Muscle of arm (tissue), 14 donors: ENCODE measurements at places on chromosomes 16 and 17. TPM values are rescaled to one million over a fixed set of nuclear protein-coding genes. Genes with fewer than 3 reads are reported as not detected.

TEKT1 gene
- polyA plus RNA-seq = not detected

DOC2B gene
- polyA plus RNA-seq = not detected

TMEM88 gene
- polyA plus RNA-seq = 21.1 TPM

RAD51D gene
- polyA plus RNA-seq = 5.9 TPM

KRTAP3-2 gene
- 0.71 TPM for polyA plus RNA-seq

C16orf82 gene
- polyA plus RNA-seq = not detected

SNX20 gene
- 1.9 TPM for polyA plus RNA-seq

DNA sequence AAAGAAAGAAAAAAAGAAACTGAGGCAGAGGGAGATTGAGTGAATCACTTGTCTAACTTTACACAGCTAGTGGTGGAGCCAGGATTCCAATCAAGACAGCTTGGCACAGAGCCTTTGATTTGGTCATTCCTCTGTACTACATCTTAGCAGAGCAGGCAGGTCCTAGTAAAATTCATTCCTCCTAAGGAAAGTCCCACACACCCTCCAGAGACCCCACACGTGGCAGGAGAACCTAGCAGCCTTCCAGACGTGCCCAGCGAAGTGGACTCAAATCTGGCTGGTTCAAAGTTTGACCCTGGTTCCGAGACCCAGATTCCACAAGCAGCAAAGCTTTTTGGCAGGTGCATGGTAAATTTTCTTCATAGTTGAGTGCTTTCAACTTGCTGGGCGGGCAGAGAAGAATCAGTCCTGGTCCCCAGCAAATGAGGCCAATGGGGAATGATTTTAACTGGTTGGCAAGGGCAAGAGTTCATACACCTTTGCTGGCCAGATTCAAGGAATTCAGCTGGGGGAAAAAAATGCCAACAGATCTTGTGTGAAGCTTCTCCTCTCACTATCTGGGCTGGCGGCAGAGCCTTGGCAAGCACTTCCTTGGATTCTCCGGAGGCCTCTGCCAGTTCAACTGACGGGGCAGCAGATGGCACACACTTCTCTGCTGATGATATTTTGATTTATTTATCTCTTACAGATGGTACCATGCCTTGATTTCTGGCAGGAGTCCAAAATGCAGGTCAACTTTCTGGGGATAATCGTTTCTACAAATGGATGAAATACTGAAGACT, 82.4 kb downstream of the GSG1L start:
- no peak for DNase-seq

GRCh38 chr17:54891176-54891821, 9.4 kb upstream of the TOM1L1 start:
- peak; percentile 62 for DNase-seq

- no peak for DNase-seq
These were observed 3.2 kb upstream of the PHLPP2 start for GRCh38 chr16:71727551-71728324.

DNA sequence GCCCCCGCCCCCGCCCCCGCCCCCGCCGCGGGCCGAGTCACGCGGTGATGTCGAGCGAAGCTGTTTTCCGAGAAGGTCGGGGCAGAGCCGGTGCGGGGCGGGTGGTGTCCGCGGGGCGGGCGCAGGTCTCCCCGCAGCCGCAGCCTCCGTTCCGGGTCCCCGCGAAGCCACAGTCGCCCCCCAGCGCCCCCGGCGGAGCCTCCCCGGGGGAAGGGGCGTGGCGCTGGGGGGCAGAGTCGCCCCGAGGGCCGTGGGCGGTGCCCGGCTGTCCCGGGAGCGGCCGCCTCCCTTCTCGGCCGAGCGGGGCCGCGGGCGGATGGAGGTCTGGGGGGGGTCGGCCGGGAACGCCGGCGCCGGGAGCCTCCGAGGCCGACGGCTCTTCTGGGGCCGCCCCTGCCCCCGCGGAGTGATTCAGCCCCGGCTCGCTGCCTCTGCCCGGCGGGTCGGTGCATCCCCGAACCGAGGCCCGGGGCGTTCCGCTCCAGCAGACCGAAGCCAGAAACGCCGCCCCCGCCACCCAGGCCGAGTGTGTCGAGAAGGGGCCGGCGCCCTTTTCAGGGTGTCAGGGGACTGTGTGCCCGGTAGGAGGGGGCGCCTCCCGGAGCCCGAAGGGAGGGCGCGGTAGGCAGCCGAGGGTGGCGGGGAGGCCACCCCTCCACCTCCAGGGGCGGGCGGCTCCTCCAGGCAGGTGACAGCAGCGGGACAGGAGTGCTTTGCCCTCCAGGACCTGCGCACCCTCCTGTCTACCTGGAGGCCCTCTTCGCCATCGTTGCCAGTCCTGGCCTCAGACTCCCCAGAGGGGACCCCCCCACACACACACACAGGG, 1.7 kb downstream of the METRNL start:
- DNase-seq = no peak

DNA sequence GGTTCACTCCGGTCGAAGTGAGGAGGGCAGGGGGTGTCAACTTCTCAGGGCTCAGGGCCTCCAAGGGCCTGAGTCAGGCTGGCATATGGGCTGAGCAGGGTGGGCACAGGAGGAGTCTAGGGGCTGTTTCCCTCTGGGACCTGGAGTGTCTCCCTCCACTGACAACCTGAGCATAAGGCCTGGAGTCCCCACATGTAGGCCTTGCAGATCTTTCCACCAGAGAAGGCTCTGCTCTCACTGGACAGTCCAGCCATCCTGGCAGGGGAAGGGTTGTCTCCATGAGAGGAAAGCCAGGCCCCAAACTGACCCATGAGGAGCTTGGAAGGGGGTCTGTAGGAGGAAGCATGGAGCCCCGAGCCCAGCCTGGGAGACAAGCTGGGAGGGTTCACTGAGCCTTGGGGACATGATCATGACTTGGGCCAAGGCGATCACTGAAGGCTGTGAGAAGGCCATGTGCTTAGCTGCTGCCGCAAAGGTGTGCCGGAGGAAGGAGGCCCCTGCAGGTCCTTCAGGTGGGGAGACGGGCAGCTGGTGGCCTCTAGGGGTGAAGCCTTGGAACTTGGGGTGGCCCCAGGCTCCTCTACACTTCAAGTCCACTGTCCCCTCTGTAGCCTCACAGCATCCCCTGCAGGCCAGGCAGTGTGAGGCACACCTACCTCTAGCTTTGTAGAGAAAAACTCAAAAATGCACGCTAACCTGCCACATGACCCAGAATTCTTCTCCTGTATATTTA, 9.9 kb downstream of the CMTM2 start:
- no peak for DNase-seq

GRCh38 chr17:28018439-28019070, 23.9 kb upstream of the NLK start:
- DNase-seq = no peak

GRCh38 chr17:74736513-74737298, at the start of gene RAB37:
TSS of gene RAB37 (plus strand) at chr17:74737256. CDS start at chr17:74737273, 17 bp downstream.
- DNase-seq = no peak

- no peak for DNase-seq
These were observed 24.9 kb downstream of the MRTFB start for GRCh38 chr16:14095883-14096551.

- DNase-seq = no peak
These were observed 147.6 kb downstream of the C16orf95 start for GRCh38 chr16:87169509-87169995.

DNA sequence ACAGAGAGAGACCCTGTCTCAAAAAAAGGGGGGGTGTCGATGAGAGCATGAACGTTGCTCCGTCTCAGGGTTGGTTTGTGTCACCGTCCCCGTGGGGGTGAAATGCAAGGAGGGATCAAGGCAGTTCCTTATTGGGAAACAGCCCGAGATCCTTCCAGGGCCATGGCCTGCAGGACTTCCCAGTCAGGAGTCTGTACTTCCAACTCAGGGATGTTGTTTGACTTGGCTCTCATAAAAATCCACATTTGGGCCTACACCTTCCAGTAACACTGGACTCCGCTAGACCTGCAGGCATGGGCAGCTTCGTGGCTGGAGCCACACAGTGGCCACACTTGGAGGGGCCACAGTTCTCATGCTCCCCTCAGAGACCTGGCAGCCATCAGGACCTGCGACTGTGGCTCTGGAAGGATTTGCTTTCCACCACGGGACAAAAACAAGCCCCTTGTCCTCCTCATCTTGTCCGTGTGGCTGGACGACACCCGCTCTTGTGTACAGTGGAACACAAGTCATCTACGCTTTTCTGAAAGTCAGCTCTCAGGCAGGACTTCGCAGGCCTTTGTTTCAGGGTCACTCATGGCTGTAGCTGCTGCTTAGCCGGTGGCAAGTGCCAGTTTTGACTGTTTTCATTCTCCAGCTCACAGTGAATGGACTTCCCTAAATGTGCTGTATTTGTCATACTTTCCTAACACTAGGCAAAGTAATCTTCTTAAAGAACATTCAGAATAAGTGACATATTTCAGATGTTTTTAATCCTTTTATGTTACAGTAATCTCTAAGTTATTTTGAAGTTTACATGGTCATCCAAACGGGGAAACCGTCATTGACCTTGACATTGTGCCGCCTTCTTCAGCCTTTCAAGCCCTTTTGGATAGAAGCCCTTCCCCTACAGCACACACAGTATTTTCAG, 24.2 kb upstream of the IL17C start:
- DNase-seq = no peak

- DNase-seq = no peak
These were observed 12.8 kb upstream of the RAB11FIP4 start for GRCh38 chr17:31378638-31379037.

GRCh38 chr16:54655121-54655590, 275.5 kb upstream of the IRX5 start:
- DNase-seq = peak; percentile 55

DNA sequence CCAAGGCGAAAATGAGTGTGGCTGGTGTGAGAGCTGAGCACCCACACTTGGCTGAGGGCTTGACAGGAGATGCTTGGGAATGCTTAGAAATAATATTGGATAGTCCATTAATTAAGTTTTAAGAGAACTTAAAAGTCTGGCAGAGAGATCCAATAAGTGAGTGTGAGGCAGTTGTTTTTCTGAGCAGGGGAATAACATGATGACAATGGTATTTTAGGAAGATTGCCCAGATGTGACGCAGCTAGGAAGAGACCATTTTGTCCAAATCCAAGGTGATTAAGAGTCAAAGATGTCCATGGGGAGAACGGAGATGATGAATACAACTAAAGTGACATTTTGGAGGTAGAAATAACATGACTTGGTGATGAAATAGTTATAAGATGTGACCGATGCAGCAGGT, 102.8 kb upstream of the AXIN2 start:
- peak; percentile 54 for DNase-seq

DNA sequence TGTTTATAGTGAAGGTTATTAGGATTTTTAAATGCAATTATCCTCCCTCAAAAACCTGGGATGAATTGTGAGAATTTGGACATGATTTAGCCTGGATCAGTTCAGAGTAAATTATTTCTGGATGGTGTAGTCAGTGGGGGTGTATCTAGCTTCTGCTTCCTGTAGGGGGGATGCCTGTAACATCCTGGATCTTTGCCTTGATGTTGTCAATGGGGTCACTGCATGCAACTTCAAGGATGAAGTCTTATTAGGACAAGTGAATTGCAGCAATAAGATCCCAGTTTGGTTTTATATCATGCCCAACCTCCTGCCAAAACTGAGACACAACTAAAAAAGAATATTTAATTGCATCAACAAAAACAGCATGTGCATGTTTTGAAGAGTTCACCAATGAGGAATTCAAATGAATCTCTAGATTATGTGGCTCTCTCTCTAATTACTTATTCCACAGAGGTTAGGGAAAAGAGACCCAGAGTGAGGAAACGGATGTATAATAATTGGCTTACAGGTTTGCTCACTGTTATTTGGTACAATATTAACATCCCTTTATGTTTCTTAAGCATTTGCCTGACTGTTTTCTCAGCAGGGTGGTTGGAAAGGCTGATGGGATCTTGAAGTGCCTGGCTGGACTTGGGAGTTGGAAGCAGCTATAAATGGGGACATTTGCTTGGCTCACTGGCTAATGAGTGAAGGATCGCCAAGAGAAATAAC, 159.8 kb downstream of the HS3ST3B1 start:
- DNase-seq = no peak
